ENCODE measurements at places on chromosomes 1 and 21.

GRCh38 chr21:26212220-26212619, 41.6 kb upstream of the APP start:
- DNase-seq, result no peak

DNA sequence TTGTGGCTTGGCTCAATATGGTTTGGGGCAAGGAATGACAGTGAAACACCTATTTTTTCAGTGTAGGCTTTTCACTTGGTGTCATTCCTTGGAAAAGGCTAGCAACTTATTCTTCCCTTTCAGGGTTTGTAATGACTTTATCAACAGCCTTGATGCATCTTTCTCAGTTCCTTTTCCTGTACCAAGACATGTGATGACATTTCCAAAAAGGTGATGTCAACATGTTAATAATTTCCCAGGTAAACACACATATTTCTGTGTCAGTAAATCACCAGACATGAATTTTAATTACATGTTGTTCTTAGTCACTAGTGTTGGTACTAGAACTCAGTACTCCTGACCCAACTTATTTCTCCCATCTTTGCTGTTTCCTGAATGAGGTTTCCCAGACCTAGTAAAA, 37.8 kb upstream of the RRP15 start:
- no peak for DNase-seq

GRCh38 chr1:26538480-26539412, 9.2 kb downstream of the RPS6KA1 start:
- DNase-seq, result no peak

- no peak for DNase-seq
Observed at GRCh38 chr21:33128538-33128937, 58.6 kb downstream of the OLIG1 start.

- DNase-seq, result no peak
Observed at GRCh38 chr1:209045331-209046057, 538.0 kb upstream of the CAMK1G start.

DNA sequence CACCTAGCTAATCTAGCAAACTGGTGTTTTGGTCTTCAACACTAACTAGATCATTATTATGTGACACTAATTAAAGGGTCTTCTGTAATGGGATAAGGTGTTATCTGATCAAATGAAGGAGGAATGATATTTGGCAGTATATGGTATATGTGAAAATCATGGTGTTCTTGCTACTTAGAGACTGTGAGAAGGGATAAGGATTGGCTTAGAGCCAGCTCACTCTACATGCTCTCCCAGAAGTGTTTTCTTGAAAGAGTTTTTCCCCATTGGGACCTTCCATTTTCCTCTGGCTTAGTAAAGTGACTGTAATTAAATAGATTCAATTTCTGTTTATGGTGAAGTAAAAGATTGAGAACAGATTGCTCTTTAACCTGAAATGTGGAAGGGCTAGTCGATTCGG, 71.2 kb upstream of the RGL1 start:
- no peak for DNase-seq

- no peak for DNase-seq
Observed at GRCh38 chr1:62196086-62196690, 1.5 kb downstream of the L1TD1 start.

GRCh38 chr1:118185084-118185832, at the start of gene SPAG17:
SPAG17 (minus strand) TSS chr1:118185228; CDS start chr1:118185157, 71 bp downstream.
- DNase-seq, result no peak

GRCh38 chr1:212669102-212669501, 30.5 kb downstream of the BATF3 start:
- DNase-seq, result no peak

- no peak for DNase-seq
Observed at GRCh38 chr1:48493970-48494769, 22.2 kb upstream of the SPATA6 start.

- DNase-seq, result no peak
Observed at GRCh38 chr1:40762144-40762923, 21.3 kb upstream of the KCNQ4 start.

- DNase-seq, result no peak
Observed at GRCh38 chr1:16615253-16616252, 2.2 kb upstream of the NBPF1 start.

DNA sequence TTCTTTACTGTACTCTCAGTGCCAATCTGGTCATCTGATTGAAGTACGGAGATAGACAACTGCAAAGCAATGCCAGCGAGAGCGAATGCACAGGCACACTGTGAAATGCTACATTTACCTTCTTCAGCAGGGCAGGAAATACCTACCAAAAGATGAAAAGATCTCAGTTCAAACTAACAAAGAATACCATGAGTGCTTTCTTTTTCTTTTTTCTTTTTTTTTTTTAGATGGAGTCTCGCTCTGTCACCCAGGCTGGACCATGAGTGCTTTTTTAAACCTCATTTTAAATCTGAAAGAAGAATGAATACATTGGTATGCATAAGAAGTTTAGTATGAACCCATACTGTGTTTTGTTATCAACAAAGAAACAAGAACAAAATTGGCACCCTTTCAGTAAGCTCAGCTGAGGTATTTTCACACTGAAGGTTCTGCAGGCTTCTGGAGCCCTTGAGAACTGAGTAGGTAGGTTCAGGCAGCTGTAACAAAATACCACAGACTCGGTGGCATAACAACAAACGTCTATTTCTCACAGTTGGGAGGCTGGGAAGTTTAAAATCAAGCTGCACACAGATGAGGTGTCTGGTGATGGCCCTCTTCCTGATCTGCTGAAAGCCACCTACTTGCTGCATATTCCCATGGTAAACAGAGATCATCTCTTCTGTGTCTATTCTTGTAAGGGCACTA, 1.7 kb upstream of the CHI3L2 start:
- peak; percentile 77 for DNase-seq

DNA sequence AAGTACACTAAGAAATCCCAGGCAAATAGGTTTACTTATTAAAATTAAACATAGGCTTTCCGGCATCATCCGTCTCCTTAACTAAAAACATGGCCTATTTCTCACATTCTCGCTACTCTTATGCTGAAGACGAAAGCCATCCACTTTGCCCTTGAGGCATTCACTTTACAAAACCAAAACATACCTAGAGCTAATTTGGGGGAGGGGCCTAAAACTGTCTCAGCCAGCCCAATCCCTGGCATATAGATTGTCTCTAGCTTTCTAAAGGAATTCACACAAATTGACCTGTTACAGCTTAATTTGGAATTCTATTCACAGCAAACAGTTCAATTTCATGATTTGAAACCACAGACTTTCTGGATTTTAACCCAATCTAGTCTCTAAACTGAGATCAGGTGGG, 34.8 kb downstream of the SLC35D1 start:
- no peak for DNase-seq

DNA sequence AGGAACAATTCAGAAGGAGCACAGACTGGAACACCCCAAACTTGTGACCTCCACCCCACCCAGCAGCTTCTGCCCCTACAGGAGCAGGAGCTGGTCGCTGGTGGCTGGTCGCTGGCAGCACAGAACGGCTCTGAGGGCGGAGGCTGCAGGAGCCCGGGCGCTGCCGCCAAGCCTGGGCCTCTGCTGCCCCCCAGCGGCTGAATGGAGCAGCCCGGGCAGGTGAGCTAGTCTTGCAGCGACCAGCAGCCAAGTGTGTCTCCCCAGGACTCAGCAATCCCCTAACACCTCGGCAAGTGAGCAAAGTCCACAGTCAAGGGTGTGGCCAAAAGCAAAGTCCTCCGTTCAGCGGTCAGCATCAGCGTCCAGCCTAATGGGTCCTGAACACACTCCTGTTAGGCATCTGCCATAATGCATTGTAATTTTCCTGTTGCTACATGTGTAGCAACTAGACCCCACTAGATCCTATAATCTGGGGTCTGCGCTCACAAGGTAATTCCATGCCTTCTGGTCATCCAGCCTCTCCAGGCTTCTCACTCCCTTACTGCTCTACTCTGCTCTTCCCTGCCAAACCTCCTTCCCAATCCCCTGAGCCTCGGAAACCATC, 12.1 kb upstream of the GJB5 start:
- DNase-seq, result peak; percentile 40

DNA sequence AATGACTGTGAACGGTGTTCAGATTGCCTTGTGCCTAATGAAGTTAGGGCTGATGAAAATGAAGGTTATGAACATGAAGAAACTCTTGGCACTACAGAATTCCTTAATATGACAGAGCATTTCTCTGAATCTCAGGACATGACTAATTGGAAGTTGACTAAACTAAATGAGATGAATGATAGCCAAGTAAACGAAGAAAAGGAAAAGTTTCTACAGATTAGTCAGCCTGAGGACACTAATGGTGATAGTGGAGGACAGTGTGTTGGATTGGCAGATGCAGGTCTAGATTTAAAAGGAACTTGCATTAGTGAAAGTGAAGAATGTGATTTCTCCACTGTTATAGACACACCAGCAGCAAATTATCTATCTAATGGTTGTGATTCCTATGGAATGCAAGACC, 96.6 kb downstream of the ZFYVE9 start:
- no peak for DNase-seq

GRCh38 chr1:114135786-114136185, 17.9 kb downstream of the SYT6 start:
- DNase-seq, result no peak

- no peak for DNase-seq
Observed at GRCh38 chr1:3064296-3064850, 4.6 kb upstream of the PRDM16 start.

DNA sequence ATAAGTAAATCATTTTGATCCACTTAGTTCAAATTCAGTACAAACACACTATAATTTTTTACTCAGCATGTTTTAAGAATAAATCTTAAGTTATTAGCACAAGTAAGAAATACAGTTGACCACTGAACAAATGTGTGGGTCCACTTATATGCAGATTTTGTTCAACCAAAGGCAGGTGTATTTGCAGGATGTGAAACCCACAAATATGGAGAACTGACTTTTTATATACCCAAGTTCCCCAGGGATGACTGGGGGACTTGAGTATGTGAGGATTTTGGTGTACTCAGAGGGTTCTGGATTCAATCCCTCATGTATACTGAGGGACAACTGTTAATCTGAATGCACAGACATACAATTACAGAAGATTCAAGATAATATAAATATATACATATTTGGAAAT, 25.7 kb upstream of the ERICH3 start:
- no peak for DNase-seq

- DNase-seq, result no peak
Observed at GRCh38 chr1:114831276-114831994, 23.2 kb upstream of the SYCP1 start.

DNA sequence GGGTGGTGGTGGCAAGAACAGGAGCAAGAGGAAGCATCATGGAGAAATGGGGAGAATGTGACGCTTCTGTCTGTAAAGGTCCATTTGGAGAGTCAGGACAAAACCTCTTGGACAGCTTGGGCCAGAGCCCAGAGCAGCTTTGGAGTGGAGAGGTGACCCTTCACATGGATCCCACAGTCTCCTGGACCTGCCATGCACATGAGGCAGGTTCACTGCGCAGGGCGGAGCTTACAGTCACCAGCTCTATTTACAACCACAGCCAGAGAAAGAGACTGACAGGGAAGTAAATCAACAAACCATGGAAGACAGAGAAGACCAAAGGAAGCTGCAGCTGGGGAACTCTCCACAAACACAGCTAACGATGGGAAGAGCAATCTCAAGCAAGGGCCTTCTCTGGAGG, 828 bp upstream of the RGS8 start:
- DNase-seq, result no peak

DNA sequence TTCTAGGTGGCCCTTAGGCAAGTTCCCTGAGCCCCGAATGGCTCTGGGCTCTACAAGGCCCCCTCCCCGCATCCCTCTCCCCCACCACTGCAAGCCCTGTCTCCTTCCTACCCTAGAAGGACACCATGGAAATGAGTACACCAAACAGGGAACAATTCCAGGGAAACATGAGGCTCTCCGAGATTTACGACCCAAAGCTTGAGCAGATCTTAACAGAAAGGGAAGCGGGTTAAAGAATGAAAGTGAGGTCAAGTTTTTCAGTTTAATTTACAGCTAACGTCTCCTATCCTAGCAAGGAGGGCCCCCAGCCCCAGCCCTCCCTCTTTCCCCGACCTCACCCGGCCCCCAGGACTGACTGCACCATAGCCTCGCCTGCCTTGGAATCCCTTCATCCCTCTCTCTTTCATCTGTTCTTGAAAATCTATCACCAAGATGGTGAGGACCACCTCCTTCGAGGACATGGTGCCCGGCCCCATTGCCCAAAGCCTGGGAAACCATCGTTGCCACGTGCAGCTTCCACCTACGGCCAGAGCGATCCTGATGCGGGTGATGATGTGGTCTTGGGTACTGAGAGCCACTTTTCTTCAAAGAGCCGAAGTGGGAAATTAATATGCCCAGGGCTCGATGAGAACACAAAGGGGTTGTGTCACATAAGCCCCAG, 30.5 kb downstream of the SIM2 start:
- no peak for DNase-seq

GRCh38 chr21:45417256-45417950, 12.4 kb downstream of the COL18A1 start:
- no peak for DNase-seq

- DNase-seq, result no peak
Observed at GRCh38 chr1:116175611-116176010, 64.4 kb downstream of the MAB21L3 start.

- peak; percentile 11 for DNase-seq
Observed at GRCh38 chr21:31509194-31510017, 150.1 kb upstream of the SOD1 start.

GRCh38 chr1:21468599-21468998, 28.7 kb downstream of the NBPF3 start:
- DNase-seq, result no peak

DNA sequence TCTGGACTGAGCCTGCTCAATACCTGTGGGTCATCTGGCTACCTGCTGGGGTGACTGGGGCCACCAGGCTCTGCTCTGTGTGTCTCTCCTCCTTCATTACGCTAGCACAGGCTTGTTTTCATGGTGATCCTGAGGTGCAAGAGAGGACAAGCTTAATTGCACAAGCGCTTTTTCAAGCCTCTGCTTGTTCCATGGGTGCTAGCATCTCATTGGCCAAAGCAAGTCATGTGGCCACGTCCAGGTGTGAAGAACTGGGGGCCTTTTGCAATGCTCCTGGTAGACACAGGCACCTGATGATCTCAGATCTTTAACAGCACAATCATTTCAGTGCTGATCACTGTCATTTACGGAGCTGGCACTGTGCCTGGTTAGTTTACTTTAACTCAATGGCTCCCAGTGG, 114.6 kb downstream of the KAZN start:
- no peak for DNase-seq

- no peak for DNase-seq
Observed at GRCh38 chr1:57860931-57861565, 437.2 kb upstream of the DAB1 start.

- no peak for DNase-seq
Observed at GRCh38 chr1:221887758-221888157, 145.9 kb upstream of the DUSP10 start.

GRCh38 chr1:218620956-218621355, 275.8 kb downstream of the TGFB2 start:
- no peak for DNase-seq

DNA sequence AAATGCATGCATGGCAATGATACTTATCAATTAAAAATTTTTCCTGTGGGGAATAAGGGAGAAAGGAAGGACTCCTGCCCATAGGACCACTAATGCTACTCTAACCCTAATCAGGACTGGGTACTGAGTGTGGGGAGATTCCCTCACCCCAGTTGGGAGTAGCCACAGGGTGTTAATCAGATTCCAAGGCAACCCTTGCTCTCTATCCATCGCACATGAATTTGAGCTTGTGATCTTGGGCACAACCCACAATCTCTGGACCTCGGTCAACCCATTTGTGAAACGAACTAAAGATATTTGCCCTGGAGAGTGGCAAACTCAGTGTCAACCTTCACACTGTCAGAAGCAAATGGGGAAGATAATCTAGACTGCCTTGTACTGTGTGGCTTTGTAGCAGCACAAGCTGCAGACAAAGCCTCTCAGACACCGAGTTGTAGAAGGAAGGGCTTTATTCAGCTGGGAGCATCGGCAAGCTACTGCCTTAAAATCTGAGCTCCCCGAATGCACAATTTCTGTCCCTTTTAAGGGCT, 69.5 kb downstream of the SERINC2 start:
- DNase-seq, result no peak

GRCh38 chr1:2250721-2251281, 22.7 kb downstream of the SKI start:
- no peak for DNase-seq
